ENCODE measurements at places on chromosomes 16 and 17. TPM values are rescaled to one million over a fixed set of nuclear protein-coding genes. Genes with fewer than 3 reads are reported as not detected.

CHAD gene
- 0.49 TPM for total RNA-seq

TAT gene
- not detected for total RNA-seq

- no peak for DNase-seq
Observed at GRCh38 chr16:16143038-16143763, 80.1 kb downstream of the ABCC6 start.

GRCh38 chr17:78368854-78369495 lies 9.1 kb upstream of the SOCS3 start:
- no peak for DNase-seq

DNA sequence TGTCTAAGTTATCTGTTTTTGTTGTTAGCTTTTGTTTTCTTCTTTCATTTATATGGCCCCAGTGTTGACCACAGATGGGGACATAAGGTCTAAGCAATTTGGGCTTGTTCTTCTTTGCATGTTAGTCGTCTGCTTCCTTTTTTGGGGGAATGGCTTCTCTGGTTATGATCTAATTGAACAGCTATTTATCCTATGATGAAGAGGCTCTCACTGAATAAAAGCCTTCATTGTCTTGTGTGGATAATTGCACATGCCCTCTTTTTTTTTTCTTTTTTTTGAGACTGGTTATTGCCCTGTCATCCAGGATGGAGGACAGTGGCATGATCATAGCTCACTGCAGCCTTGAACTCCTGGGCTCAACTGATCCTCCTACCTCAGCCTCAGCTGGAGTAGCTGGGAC lies 13.7 kb downstream of the SMARCE1 start:
- DNase-seq = no peak

SCN4A gene
- total RNA-seq = 5.2 TPM

- DNase-seq = no peak
Observed at GRCh38 chr16:66746682-66747081, 4.7 kb downstream of the DYNC1LI2 start.

GRCh38 chr16:87201790-87202189 lies 115.4 kb downstream of the C16orf95 start:
- no peak for DNase-seq

NPIPB6 gene
- total RNA-seq = 1.9 TPM

DNA sequence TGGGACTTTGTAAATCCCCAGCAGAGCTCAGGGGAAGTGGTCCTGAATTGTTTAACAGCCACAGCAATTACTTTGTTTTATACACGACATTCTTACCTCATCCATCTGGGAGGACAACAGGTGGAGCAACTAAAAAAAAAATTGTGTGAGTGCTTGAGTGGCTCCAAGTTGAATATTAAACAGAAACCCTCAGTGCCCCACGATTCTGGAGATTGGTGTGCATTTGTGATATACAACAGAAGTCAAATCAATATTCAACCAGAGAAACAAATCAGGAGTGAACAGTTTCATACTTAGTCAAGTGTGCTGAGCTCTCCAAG lies 204.8 kb downstream of the HAPSTR1 start:
- DNase-seq = no peak

- DNase-seq = no peak
Observed at GRCh38 chr17:44155488-44155887, 13.8 kb downstream of the HROB start.

SPNS3 gene
- total RNA-seq = 0.79 TPM

DNA sequence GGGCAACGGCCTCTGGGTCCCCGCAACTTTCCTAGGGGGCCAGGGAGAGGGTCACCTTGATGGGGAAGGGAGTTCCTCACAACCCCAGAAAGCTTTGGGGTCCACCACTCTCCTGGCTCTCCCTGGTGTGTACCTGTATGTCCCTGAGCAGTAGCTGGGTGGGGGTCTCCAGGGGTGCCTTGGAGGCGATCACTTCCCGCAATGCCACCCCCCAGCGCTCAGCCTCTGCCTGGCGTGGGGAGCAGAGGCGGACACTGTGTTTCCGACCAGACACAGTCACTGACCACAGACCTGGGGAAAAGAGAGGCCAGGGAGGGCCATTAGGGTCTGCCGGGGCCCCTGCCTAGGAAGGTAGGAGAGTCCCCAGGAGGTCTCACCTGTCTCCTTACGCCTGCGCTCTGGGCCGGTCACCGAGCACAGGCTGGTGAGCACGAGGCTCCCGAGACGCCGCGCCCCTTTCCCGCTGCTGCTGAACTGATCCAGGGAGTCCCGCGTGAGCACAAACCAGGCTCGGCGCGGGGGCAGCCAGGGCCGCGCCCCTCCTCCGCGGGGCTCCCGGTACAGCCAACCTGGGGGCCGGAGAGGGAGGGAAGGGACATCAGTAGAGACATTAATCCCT lies 3.4 kb downstream of the PLEKHH3 start:
- no peak for DNase-seq

DNA sequence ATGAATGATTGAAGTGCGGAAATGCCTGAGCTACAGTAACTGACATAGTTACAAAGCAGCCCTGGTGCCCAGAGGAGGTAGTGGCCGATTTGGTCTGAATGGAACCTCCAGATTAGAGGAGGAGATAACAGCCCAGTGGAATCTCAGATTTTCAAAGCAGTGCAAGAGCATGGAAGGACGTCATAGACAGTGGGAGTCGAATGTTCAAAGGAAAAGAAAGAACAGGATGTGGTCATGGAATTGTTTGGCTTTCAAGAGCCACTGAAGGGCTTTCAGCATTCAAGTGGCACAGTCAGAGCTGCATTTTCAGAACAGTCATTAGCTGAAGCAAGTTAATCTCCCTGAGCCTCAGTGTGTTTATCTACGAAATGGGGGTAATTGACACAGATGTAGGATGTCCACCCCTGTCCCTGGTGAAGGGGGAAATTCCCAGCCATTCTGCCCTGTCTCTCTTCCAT lies 104.6 kb upstream of the CACNG3 start:
- DNase-seq = no peak

DNA sequence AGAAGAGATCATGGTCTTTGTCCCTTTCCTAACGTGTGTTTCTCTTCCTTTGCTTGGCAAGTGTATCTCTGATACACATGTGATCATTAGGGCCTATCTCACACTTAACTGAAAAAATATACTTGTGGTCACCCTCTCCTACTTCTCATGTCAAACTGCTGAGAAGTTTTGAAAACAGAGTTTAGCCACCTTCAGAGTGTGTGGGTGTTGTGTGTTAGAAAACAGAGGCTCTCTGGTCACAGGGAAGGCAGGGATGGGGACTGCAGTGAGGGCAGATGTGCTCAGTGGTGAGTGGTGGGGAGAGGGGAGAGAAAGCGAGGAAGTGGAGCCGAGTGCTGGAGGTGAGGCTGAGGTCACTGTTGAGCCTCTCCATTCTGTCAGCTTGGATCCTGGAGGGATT lies 29.4 kb downstream of the GRB7 start:
- DNase-seq = no peak
